A549 treated with DMSO at 1 μM for 4 hours (cell line): ENCODE measurements at places on chromosomes 6 and 20. TPM values are rescaled to one million over a fixed set of nuclear protein-coding genes. Genes with fewer than 3 reads are reported as not detected.

Gene SPATS1
- not detected in 5 replicates for total RNA-seq

Gene CST2
- total RNA-seq, result 0.14 to 0.52 TPM (median 0.28 TPM) in 3 of 5 replicates, not detected in the others

Gene RIPPLY2
- total RNA-seq, result 0.28 to 1.3 TPM (median 0.41 TPM) in 5 replicates

Gene LY6G5C
- total RNA-seq, result 0.95 to 2.0 TPM (median 1.3 TPM) in 5 replicates

Gene CNBD2
- total RNA-seq, result 5.0 to 6.8 TPM (median 6.3 TPM) in 5 replicates
